ENCODE measurements at places on chromosomes 6 and 20. TPM values are rescaled to one million over a fixed set of nuclear protein-coding genes. Genes with fewer than 3 reads are reported as not detected.
A peak's percentile ranks its signal among the peaks of the same experiment; 100 is the strongest.

GRCh38 chr6:21508753-21509152 is 84.8 kb upstream of the SOX4 start:
- no peak for DNase-seq

DNA sequence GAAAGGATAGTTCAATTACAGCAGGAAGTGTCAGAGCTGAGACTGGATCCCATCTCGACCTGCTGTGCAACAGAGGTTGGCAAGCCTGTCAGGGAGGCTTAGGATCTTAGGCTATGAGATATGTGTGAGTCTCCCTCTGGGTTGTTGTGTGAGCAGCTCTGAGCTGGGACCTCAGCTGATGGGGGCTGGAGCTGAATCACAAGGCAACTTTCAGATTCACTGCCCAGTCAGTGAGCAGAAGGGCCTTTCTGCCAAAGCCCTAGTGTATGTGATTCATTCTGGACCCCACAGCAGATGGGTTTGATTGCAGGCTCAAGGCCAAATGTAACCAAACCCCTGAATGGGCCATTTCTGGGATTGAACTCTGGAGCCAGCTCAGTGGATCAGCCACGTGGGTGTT is 4.5 kb downstream of the PI3 start:
- DNase-seq: no peak

Gene NEURL2
- polyA plus RNA-seq: 3.8 TPM

GRCh38 chr6:3314621-3315467 is 56.1 kb downstream of the PSMG4 start:
- DNase-seq: no peak

- DNase-seq: no peak
Measured at GRCh38 chr6:35775031-35775430, 1.4 kb upstream of the CLPSL2 start.

Gene CAPN11
- not detected for polyA plus RNA-seq

DNA sequence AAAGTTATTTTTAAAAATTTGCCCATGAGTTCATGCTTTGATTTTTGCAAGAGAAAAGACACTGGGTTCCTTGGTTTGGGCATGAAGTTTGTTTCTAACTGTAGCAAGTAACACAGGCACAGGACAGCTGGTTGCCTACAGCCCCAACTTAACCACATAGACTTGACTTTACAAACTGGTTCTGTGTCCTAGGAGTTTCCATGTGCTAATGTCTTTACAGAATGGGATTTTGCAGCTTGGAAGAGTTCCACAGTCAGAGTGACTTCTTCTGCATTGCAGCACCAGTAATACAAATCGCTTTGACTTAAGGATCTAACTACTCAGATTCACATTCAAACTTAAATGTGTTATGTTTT is 44.3 kb downstream of the OR2B2 start:
- DNase-seq: peak; percentile 55

- DNase-seq: no peak
Measured at GRCh38 chr6:138716971-138717665, 56.5 kb upstream of the CCDC28A start.

DNA sequence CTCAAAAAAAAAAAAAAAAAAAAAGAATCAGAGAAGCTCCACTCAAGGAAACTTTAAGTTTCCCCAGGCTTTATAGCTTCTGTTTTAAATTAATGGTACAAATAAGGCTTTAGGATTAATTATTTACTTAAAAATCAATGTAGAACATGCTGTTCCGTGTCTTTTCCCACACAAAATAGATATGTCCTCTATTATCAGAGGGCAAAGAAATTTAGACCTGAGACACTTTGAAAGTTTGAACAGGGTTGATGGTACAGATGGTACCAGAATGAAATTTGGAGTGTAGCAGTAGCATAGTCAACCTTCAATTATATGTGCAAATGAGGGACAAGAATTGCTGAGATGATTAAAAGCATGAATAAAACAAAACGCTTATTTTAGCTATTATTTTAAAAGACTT is 32.2 kb upstream of the REV3L start:
- no peak for DNase-seq

- DNase-seq: no peak
Measured at GRCh38 chr20:10336959-10337729, 96.9 kb downstream of the MKKS start.

DNA sequence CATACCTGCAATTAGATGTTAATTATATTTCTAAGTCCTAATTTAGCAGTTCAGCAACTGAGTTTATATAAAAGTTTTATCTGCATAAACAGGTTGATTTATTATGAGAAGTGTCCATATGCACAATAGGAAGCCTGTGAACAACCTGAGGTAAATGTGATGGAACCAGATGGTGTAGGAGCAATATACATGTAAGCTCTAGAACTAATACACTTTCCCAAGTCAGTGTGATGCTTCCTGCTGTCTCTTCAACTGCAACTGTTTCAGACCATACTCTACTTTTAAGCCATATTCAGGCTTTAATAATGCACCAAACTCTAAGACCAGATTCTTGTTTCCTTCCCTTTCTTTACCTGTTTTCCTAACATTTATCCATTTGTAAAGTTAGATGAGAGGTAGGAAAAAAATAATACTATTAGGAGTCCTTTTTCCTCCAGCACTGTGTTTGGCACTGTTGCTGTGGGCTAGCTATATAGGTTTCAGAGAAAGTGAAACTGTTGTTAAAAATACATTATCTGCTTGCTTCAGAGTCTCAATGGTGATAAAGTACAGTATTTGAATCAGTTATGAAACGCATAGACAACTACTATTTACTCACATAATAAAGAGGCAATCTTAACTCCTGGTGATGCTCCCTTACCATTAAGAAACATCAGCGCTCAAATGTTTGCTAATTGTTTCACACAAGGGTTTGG is 1009.3 kb downstream of the GRIK2 start:
- no peak for DNase-seq

GRCh38 chr20:50728981-50729874 is 2.2 kb upstream of the PARD6B start:
- DNase-seq: peak; percentile 75

- no peak for DNase-seq
Measured at GRCh38 chr6:87199787-87200186, 44.4 kb downstream of the ZNF292 start.

DNA sequence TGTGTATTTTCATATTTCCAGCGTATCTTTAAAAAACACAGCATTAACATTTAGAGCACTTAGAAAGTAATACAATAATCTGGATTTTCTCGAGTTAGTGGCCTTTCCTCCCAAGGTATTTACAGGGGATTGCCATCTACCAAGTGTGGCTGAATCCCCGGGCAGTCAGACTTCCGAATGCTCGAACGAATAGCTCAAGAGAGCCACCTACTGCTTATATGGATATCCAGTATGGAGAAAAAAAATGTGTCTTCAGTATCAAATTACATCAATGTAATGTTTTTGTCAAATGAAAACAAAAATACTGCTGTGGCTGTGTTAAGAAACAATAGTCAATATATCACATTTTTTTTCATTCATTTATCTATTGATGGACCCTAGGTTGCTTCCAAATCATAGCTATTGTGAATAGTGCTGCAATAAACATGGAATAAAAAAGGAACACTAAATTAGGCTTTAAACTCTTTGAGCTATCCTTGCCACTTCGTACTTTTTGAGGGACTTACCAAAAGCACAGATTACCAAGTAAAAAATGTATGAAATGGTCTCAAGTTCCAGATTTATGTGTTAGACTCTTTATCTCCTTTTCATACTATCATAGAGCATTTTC is 654.5 kb upstream of the PTCHD4 start:
- peak; percentile 77 for DNase-seq

- DNase-seq: no peak
Measured at GRCh38 chr6:145714731-145715130, 20.6 kb downstream of the EPM2A start.

DNA sequence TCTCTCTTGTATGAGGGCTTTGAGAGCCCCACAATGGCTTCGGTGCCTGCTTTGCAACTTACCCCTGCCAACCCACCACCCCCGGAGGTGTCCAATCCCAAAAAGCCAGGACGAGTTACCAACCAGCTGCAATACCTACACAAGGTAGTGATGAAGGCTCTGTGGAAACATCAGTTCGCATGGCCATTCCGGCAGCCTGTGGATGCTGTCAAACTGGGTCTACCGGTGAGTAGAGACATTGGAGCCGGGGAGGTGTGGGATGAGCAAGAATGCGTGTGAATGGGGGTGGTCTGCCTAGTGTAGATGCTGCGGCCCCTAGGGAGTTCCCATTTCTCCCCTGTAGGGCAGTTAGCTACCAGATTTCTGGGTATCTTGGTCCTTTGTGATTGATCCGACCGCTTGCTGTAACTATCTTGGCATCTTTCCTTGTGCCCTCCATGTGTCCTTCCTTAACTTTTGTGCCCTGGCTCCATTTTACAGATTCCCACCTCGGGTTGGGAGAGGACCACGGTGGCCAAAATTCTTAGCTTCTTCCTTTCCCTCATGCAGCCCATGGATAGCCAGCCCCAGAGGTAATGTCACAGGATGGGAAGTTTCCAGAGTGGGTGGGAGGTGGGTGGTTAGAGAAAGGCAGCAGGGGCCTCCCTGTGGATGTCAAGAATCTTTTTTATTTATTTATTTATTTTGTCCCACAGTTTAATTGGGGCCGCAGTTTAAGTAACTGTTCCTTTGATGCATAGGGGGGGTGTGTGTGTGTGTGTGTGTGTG is 6.3 kb downstream of the BRD2 start:
- no peak for DNase-seq

Gene RPS6KA2
- polyA plus RNA-seq: 58.0 TPM

DNA sequence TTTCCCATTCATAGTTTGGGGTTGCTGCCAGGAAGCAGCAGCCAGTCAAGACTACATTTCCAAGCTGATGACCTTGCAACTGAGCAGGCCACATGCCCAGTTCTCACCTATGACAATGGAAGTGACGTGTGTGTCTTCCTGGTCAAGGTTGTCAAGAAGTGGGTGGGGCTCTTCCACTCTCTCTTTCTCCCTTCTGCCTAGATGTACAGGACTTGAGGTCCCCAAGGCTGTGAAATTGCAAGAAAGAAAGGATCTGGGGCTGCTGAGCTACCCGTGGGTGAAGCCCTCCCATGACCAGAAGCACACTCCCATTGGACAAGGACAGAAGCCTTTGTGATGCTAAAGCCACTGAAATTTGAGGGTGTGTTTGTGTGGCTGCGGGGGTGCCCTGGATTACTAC is 175.1 kb downstream of the LINC00237 start:
- DNase-seq: no peak

GRCh38 chr6:100460650-100461204 is 4.0 kb downstream of the SIM1 start:
- DNase-seq: no peak

Gene FAM8A1
- 5.2 TPM for polyA plus RNA-seq

Data from stomach (tissue), 19 donors.